ENCODE measurements at places on chromosomes 3 and 15.

DNA sequence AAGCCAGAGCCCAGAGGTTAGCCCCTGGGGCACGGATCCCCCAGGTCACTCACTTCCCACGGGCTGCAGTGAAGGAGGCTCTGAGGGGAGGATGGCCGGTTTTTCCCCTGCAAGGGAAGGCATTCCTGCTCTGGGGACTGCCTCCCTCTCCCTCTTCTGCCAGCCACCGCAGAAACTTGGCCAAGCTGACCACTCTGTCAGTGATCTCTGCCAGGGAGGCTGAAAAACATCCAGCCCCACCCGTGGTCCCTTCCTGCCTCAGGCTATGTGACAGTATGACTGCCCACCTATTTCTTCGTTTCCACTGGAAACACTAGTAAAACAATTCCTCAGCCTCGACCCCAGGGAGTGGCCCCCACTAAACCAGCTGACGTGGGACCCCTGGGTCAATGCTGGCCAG, 14.6 kb upstream of the FANCD2 start:
- DNase-seq: no peak

DNA sequence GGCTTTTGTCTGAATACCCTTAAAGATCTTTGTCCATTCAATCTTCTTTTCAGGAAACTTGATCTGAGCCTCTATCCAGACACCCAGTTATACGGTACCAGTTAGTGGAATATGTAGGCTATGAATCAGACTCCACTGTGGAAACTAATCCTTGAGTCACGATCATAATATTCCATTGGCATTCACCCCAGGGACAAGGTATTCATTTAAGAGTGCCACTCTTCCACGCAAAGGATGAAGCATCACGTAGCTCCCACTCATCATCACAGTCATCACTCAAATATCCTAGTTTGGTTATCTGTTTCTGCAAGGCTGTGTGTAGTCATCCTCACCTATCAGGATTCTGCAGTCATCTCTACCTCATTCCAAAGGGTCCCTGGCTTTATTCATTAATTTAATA, 85.6 kb downstream of the NEDD4 start:
- DNase-seq: peak; percentile 96

GRCh38 chr15:69657626-69658025, 205.0 kb downstream of the RPLP1 start:
- no peak for DNase-seq

DNA sequence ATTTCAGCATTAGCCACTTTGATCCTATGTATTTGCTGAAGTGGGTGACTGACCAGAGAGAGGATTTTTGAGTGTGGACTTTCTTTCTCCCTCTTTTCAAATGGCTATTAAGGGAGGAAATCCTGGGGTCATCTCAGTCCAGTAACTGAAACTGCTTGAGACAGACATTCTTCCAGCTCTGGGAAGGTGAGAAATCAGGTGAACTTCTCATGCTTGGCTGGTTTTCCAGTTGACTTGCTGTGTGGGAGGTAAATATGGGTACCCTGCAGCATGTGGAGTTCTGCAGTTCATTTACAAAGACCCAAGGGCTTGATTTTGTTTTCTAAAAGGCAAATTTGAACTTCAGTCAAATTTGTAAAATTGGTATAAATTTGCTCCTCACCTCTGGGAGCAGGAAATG, 461.1 kb upstream of the TBL1XR1 start:
- DNase-seq: no peak

GRCh38 chr3:64441861-64442260, 216.6 kb upstream of the PRICKLE2 start:
- no peak for DNase-seq

- DNase-seq: no peak
Observed at GRCh38 chr15:98216166-98216565, 255.7 kb downstream of the ARRDC4 start.

Measured in AG04449 (cell line).